K562 (cell line): ENCODE measurements at places on chromosomes 7 and 10. TPM values are rescaled to one million over a fixed set of nuclear protein-coding genes. Genes with fewer than 3 reads are reported as not detected.

The LOXL4 gene
- total RNA-seq, result 0.04 and 0.13 TPM in 2 replicates

DNA sequence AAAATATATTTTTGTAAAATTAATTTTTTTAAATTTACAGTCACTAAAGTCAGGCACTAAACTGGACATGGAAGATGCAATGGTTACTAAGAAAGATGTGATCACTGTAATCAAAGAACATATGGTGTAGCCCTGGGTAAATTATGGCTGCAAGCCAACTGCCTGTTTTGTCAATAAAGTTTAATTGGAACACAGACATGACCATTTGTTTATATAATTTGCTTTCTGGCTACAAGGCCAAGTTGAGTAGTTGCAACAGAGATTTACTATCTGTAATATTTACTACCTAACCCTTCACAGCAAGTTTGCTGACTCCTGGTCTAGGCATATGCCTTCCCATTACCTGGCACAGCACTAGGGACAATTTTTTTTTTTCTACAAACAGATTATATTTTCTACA lies 448.9 kb downstream of the ADRA2A start:
- DNase-seq, result no peak

DNA sequence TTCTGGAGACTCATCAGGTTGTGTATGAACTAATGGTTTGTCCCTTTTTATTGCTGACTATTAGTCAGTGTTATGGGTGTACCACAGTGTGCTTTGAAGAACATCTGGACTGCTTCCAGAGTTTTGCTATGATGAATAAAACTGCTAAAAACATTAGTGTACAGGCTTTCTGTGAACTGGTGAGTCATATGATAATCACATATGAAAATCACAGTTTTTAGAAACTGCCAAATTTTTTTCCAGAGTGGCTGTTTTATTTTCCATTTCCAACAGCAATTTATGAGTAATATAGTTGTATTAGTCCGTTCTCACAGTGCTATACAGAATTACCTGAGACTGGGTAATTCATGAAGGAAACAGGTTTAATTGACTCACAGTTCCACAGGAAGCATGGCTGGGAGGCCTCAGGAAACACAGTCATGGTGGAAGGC lies 281.2 kb upstream of the VSTM2A start:
- no peak for DNase-seq

The SPDYE9 gene
- total RNA-seq, result not detected in 2 replicates

The CACNA2D1 gene
- total RNA-seq, result 0.45 and 0.49 TPM in 2 replicates

The ALOX5 gene
- 0.92 and 2.0 TPM in 2 replicates for total RNA-seq

DNA sequence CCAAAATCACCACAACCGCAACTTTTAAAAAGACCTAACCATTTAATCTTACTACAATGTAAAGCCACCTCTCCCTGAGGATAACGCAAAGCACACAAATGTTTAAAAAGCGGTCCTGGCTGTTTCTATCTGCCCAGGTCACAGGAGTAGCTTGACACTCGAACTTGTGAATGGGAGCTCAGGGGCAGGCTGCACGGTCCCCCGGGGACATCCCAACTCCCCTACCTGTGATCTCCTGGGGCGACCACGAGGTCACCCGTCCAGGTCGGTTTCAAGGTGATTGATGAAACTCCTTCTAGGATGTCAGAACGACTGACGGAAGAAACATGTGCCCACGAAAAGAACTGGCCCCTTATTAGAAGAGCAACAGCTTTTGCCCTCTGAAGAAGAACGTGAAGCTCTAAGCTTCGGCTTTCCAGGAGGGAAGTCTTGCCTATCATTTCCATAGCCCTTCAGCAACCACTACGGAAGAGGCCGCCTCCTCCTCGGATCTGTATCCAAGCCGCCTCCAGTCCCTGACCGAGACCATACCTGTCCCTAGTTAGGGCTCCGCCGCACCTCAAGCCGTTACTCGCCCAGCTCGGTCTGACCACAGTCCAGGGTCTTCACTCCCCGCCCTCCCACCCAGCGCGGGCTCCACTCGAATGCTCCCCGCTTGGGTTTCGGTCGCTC lies 459 bp downstream of the CYCS start:
- DNase-seq, result peak; percentile 31

DNA sequence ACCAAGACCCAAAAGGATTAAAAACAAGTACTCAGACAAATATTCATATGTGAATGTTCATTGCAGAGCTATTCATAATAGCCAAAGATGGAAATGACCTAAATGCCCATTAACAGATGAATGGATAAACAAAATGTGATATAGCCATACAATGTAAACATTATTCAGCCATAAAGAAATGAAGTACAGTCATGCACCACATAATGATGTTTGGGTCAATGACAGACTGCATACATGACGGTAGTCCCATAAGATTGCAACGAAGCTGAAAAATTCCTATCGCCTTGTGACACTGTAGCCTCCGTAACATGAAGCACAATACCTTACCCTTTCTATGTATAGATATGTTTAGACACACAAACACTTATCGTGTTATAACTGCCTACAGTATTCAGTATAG lies 97.9 kb downstream of the ABLIM1 start:
- no peak for DNase-seq

- DNase-seq, result peak; percentile 56
Measured at GRCh38 chr10:73591935-73592699, 975 bp upstream of the USP54 start.

DNA sequence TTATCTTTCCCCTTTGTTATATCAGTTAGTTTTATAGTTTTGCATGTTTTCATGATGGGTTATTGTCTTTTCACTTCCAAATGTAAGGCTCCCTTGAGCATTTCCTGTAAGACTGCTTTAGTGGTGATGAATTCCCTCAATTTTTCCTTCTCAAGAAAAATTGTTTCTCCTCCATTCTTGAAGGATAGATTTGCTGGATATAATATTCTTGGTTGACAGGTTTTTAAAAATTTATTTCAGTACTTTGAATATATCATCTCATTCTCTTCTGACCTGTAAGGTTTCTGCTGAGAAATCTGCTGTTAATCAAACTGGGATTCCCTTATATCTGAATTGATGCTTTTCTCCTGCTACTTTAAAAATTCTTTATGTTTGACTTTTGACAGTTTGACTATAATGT lies 33.3 kb downstream of the SCART1 start:
- no peak for DNase-seq

The ADAM12 gene
- not detected in 2 replicates for total RNA-seq

The CRHR2 gene
- not detected in 2 replicates for total RNA-seq

DNA sequence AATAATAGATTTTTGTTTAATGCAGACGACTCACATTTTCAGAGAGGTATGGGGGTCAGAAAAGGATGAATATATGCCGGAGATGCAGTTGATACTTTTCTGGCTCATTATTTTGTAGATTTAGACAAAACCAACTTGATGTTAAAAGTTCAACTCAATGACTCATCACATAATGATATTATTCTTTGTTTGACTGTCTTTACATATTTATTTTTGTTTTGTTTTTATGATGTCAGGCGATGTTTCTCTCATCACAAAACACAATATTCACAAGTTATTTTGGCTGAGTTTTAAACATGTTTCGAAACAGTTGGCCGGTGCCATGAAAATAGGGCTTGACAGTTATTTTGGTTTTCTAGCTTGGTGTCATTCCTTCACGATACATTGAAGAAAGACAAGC lies 1.3 kb downstream of the GJD4 start:
- no peak for DNase-seq

The TFEC gene
- total RNA-seq, result not detected in 2 replicates

- DNase-seq, result peak; percentile 69
Measured at GRCh38 chr7:148697256-148698006, 1.3 kb upstream of the CUL1 start.

DNA sequence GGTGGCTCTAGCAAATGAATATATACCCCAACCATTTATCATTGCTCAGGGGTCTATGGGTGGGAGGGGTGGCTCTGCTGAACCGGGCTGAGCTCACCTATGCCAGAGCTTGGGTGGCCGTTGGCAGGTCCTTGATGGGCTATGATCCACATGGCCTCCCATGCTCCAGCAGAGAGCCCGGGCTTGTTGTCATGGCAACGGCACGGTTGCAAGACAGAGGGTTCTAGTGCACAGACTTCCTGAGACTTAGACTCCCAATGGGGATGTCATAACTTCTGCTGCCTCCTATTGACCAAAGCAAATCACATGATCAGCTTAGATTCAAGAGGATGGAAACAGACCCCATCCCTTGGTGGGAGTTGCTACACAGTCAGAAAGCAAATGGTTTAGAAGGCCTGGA lies 36.4 kb upstream of the CARD11 start:
- DNase-seq, result no peak

The PILRB gene
- 39.0 and 45.3 TPM in 2 replicates for total RNA-seq

DNA sequence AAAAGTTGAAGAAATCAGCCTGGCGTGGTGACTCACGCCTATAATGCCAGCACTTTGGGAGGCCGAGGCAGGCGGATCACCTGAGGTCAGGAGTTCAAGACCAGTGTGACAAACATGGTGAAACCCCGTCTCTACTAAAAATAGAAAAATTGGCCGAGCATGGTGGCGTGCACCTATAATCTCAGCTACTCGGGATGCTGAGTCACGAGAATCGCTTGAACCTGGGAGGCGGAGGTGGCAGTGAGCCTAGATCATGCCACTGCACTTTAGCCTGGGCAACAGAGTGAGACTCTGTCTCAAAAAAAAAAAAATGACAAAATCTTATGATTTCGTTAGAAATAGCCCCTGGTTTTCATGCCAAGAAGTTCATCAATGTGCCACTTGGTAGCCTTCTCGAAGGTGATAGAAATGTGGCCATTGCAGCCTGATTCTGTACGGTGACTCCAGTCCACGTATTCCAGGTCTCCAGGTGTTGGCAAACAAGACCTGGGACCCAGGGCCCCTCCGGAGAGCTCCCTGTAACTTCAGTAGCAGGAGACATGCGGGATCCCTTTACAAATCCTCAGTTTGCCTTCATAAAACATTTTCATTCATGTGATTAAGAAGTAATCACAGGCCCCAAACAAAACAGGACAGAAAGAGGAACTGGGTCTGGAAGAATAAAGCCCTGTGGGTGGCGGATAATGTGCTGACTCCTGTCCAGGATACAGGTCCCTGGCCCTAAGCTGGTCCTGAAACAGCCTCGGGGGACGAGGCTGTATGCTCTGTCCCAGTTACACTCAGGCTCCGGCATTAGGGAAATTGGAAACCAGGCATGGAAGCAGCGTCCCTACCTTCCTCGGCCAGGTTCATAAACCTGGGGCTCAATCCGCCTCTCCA lies 207.3 kb upstream of the SH2B2 start:
- peak; percentile 25 for DNase-seq
